ENCODE measurements at places on chromosomes 16 and 17.

GRCh38 chr17:2176499-2177169 lies 121.7 kb downstream of the HIC1 start:
- DNase-seq: no peak

- DNase-seq: no peak
Observed at GRCh38 chr17:32315171-32315570, 26.8 kb downstream of the C17orf75 start.

- DNase-seq: no peak
Observed at GRCh38 chr16:84967828-84968227, 43.5 kb downstream of the ZDHHC7 start.

DNA sequence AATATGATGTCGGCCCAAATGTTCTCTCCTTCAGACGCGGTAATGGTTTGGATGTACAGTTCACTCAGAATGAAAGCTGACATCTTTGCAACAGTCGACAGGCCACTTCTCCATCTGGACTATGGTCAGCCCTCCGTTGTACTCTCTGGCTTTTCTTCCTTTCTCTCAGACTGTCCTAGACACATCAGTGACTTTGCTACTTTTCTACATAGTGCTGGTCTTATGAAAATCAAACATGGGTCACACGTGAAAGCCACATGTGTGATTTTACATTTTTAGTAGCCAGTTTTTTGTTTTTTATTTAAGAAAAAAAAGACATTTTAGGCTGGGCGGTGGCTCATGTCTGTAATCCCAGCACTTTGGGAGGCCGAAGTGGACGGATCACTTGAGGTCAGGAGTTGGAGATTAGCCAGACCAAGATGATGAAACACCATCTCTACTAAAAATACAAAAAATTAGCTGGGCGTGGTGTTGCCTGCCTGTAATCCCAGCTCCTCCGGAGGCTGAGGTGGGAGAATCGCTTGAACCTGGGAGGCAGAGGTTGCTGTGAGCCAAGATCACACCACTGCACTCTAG lies 644.1 kb downstream of the KCNJ2 start:
- DNase-seq: no peak

DNA sequence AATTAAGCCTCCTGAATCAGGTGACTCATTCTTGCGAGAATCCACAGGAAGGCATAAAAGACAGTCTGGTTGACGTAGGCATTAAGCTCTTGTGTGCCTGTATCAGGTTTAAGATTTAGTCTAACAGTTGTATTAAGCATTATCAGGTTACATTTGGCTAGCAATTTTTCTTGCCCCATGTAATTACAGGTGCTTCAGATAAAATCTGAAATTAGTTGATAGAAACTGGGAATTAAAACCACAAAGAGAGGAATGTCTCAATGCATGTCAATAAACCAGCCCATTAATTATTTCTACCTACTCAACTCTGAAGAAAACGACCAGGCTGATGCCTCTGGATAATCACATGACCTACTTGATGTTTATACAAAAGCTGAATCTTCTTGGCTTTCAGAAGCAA lies 217.2 kb downstream of the CA10 start:
- DNase-seq: no peak

DNA sequence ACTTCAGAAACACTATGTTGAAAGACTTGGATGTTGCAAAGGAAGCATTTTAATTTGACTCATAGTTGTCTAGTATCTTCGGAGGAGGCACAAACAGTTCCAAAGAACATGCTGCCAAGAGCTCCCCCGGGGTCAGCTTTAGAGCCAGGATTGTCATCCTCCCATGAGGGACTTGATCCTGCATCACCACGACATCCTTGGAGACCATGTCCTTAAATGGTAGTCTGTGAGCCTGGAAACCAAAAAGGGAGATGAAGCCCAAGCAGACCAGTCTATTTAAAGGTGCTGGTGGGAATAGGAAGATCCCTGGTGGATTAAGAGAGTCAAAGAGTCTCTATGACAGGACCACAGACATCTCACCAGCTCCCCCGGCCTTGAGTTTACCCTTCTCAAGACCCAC lies 33.3 kb upstream of the DYNLRB2 start:
- DNase-seq: no peak

All from naive thymus-derived CD8-positive, alpha-beta T cell (primary cell).